Ovary (tissue), 10 donors: ENCODE measurements at places on chromosomes 7 and 10.

GRCh38 chr7:29017713-29018112 is 59.6 kb upstream of the TRIL start:
- DNase-seq, result no peak

DNA sequence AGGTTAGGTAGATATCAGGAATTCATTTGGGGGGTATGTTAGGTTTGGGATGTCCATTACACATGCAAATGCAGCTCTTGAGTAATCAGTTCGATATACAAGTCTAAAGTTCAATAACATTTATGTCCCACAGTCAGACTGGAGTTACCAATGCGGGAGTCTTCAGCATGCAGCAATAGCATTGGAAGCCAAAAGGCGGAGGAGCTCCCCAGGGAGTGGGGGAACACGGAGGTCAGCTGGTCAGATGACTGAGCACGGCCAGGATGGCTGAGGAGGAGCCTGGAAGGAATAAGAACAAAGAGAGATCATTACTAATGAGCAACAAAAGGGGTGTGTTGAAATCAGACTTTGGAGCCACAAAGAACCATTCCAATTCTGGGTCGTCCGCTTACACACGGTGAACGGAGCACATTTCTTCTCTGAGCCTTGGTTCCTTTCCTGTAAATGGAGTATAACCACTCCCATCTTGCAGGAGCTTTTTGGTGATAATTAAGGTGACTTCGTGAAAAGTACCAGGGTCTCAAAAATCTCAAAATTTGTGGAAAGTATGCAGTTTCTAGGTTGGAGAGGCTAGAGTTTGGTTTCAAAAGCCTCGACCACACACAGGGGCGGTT is 478 bp upstream of the ZNF22 start:
- DNase-seq, result peak; percentile 61

DNA sequence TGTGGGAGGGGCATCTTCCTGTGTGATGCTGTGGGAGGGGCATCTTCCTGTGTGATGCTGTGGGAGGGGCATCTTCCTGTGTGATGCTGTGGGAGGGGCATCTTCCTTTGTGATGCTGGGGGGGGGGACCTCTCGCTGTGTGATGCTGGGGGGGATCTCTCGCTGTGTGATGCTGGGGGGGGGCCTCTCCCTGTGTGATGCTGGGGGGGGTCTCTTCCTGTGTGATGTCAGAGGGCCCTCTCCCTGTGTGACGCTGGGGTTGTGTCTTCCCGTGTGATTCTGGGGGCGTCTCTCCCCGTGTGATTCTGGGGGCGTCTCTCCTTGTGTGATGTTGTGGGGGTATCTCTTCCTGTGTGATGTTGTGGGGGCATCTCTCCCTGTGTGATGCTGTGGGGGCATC is 27.9 kb upstream of the DPYSL4 start:
- DNase-seq, result no peak

DNA sequence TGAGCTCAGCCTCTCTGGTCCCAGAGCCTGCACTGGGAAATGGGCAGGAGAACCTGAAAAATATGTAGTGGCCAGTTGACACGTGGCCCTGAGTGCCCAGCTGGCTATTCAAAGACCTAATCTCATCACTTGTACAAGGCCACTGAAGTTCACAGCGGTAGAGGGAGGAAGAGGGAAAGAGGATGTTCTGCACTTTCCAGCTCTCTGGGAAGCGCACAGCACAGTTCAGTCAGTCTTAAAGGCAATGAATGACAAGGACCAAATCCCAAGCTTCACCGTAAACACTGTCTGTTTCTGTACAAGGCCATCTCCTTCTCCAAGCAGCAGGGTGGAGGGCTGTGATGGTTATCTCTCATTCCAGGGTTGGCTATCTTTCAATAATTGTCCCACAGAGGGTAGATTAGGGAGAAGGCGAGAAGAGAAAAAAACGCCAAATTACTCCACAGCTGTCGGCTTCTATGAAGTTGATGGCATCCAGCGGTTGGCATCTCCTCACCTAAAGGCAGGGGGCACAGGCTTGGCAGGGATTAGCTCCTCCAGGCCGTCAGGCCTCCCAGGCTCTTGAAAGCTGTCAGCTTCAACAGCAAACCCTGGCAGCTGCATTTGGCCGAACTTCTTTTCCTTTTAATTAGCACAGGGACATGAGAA is 10.6 kb downstream of the SFMBT2 start:
- DNase-seq, result no peak

GRCh38 chr7:64951250-64951848 is 39.5 kb downstream of the ZNF117 start:
- DNase-seq, result no peak

GRCh38 chr10:129334266-129334665 is 132.8 kb upstream of the MGMT start:
- DNase-seq, result no peak

DNA sequence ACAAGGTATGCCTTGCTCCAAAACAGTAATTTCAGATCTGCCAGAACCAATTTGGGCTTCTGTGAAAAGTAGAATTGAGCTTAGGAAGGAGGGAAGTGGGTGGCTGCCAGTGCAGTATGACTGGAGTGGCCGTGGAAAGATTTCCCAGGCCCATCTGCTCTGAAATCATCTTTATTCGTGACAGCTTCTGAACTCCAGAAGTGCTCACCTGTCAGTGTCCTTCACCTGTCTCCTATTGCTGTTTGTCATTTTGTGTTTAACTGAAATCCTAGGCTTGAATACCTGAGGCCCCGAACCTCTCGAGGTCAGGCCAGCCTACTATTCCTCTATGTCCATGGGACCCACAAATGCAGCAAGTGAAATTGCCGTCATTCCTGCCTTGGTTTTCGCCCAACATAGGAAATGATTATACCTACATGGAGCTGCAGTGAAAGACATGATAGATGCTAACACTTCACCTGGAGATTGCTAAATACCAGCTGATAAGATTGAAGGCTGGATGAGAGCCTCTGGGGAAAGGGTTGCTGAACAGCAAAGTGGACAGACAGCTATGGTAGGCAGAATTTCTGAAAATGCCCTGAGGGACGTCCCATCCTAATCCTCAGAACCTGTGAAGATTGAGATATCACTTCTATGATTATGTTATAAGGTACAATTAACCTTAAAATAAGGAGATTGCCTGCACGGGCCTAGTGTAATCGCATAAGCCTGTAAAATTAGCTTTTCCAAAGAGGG is 82.1 kb downstream of the C1GALT1 start:
- DNase-seq, result no peak

GRCh38 chr7:27245124-27245797 is 2.7 kb downstream of the EVX1 start:
- DNase-seq, result no peak

GRCh38 chr7:191981-192649 is at the start of gene FAM20C:
FAM20C (plus strand) TSS chr7:192571; CDS start chr7:193200, 629 bp downstream.
- peak; percentile 90 for DNase-seq

GRCh38 chr10:14125564-14125963 is 205.2 kb downstream of the FRMD4A start:
- DNase-seq, result no peak

DNA sequence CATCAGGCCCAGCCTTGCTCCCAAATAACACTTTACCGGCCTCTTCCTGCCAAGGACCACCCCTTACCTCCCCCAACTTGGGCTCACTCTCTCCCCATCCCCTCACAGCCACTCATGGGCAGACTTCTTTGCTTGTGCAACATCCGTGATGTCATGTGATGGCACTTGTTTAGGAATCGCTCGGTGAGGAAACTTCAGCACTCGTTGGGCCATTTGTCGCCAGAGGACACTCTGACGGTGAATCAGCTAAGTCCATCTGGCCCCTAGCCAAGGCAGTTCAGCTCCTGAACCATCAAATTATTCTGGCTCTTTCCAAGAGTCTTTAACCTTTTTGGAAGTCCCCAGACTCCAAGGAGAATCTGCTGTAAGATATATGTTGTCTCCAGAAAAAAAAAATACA is 19.2 kb downstream of the BTBD16 start:
- DNase-seq, result no peak

DNA sequence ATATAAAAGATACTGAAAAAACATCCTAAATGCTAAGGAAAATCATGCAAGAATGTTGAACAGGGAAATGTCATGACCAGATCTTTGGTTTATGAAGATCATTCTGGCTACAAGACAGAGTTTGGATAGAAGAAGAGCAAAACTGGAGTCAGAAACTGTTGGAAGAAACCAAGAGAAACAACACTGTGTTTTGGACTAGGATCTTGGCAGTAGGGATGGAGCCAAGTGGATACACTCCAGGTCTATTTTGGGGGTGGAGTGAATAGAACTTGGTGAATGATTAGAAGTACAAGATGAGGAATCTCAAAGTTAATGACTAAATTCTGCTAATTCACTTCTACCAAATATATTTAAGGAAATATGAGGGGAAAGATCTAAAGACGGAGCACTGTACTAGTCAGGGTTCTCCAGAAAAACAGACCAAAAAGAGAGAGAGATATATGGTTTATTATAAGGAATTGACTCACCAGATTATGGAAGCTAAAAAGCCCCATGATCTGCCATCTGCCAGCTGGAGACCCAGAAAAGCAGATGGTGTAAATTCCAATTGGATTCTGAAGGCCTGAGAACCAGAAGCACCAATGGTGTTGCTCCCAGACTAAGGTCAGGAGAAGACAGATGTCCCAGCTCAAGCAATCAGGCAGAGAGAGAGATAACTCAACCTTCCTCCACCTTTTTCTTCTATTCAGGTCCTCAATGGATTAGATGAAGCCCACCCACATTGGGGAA is 254.9 kb downstream of the TRIL start:
- no peak for DNase-seq

GRCh38 chr10:53403688-53404087 is 631.1 kb upstream of the MBL2 start:
- DNase-seq, result peak; percentile 16

GRCh38 chr7:5892498-5892897 is 6.0 kb upstream of the CCZ1 start:
- no peak for DNase-seq

DNA sequence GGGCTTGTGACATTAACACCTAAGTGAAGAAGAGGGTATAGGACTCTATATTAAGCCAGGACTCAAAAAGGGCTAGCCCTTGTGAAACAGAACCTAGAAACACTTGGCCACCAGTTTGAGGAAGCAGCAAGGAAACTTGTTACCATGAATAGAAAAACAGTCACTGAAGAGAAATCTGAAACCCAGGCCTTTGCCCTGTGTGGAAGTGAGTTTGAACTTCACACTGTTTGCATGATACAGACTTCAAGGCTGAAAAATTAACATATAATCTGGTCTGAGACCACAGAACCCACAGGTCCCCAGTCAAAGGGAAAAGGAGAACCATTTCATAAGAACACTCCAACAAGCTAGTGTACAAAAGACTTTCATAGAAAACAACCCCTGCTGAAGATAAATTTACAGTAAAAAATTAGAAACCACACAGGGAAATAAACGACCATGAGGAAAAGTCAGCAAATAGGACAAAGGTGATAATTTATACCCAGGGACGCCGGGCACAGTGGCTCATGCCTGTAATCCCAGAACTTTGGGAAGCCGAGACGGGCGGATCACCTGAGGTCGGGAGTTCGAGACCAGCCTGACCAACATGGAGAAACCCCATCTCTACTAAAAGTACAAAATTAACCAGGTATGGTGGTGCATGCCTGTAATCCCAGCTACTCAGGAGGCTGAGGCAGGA is 76.1 kb downstream of the SKIDA1 start:
- no peak for DNase-seq

GRCh38 chr10:13412894-13413293 is 64.8 kb upstream of the SEPHS1 start:
- no peak for DNase-seq

DNA sequence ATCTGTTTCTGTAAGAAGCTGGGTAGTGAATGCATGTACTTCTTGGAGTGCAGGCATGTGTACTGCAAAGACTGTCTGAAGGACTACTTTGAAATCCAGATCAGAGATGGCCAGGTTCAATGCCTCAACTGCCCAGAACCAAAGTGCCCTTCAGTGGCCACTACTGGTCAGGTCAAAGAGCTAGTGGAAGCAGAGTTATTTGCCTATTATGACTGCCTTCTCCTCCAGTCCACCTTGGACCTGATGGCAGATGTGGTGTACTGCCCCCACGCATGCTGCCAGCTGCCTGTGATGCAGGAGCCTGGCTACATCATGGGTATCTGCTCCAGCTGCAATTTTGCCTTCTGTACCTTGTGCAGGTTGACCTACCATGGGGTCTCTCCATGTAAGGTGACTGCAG is 18.9 kb upstream of the TMEM140 start:
- DNase-seq, result no peak
